Stimulated activated CD4-positive, alpha-beta T cell treated with anti-CD3 and anti-CD28 coated beads, Interleukin-1b, Interleukin-23, amount 100 ng/mL, for 4 hours (primary cell): ENCODE measurements at places on chromosomes 2 and 18.

GRCh38 chr2:136909777-136910176 lies 144.4 kb downstream of the THSD7B start:
- DNase-seq: no peak

DNA sequence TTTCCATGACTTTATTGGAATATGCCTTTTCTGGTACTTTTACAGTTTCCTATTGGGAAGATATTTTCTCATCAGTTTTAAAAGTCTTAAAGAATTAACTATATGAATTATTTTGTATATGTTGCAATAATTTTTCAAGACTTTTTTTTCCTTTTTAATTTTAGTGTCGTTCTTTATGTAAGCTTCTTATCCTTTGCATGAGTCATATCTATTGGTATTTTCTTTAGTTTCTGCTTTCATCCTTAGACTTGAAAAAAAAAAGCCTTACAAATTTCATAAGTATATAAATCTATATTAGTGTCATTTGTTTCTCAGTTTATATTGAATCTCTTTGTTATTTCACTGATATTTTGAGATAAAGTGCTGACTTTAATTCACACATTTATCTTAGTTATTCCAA lies 94.9 kb downstream of the DSEL start:
- DNase-seq: no peak

DNA sequence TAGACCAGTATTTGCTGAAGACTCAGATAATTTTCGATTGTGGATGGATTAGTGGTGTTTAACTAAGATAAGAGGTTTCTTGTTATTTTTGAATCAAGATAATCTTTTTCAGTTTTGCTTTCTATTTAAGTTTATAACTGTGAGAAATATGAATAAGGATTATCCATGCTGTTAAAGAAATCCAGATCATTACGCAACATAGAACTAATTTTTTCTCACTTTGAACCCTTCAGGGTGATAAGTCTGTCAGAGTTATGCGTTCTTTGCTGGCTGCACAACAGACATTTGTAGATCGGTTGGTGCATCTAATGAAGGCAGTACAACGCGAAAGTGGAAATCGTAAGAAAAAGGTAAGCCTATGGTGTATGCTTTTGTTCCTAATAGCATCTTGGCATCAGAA lies 74.1 kb downstream of the PIK3C3 start:
- DNase-seq: no peak

GRCh38 chr2:234145511-234145910 lies 95.0 kb downstream of the SPP2 start:
- DNase-seq: no peak
